ENCODE measurements at places on chromosomes 12 and 14.

DNA sequence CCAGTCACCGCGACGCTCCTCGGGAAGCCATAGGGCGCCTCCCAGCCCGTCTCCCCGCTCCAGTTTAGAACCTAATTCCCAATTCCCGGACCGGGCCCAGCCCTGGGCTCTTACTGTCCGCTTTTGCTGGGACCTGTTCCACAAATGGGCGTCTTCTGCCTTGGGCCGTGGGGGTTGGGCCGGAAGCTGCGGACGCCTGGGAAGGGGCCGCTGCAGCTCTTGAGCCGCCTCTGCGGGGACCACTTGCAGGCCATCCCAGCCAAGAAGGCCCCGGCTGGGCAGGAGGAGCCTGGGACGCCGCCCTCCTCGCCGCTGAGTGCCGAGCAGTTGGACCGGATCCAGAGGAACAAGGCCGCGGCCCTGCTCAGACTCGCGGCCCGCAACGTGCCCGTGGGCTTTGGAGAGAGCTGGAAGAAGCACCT is 797 bp downstream of the UNG start:
- DNase-seq = no peak

DNA sequence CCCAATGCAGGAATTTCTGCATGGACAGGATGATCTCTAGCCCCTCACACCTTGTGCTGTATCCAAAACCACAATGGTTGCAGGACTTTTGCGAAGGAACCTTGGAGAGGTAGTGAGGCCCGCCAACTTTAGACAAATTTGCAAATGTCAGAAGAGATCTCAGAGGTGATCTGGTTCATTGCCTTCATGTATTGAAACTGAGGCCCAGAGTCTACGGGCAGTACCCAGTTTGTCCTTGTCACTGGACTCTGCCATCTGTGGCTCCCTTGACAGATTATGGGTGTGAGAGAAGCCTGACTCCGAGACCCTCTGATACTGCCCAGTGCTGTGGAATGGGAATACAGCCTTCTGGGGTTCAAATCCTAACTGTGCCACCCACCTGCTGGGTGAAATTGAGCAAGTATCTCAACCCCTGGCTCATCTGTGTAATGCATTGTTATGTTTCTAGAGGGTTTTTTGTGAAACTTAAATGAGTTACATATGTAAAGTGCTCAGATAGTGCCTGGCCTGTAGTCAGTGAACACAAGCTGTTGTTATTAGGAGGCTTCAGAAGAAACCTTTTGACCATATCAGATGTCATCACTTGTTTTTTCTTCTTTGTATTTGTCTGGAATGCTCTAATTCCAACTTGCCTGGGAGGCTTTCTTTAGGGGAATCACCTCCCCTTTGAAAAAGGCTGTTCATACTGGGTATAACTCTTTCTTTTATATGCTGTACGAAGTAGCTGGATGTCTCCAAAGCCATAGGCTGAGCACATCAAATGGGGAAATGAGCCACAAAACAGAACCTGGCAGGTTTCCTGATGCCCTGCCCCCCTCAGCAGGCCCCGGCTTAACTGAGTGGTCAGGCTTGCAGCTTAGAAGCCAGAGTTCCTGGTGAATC is 71.4 kb upstream of the SRSF5 start:
- DNase-seq = no peak

GRCh38 chr14:90056826-90057225 is 5.0 kb upstream of the KCNK13 start:
- DNase-seq = no peak

DNA sequence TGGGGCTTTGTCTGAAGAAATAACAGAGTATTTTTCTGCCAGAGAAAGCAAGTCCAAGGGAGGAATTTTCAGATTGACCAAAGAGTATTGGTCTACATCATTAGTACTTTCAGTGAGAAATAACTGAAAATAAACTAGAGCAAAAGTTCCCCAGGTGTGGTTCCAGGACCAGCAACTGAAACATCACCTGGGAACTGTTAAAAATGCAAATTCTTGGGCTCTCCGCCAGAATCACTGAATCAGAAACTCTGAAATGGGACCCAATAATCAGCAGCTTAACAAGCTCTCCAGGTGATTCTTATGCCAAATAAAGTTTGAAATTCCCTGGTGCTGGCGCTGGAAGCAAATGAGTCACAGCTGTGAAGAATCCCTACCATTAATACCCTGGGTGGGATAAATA is 52.1 kb downstream of the EIF2S3B start:
- DNase-seq = no peak

DNA sequence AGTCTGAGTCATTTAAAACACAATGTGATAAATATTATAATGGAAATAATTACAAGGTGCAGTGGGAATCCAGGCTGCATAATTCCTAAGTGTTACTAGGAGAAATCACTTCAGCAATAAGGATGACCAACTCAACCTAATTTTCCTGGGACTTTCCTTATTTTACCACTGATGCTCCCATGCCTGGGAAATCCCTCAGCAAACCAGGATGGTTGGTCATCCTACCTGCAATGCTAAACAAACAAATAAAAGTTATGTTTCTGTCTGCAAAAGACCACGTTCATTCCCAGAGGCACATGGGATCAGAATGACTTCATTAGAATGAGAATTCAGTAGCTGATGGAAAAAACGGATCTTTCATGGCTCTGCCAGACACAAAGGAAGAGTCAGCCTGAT is 130.8 kb upstream of the RAP1B start:
- no peak for DNase-seq

DNA sequence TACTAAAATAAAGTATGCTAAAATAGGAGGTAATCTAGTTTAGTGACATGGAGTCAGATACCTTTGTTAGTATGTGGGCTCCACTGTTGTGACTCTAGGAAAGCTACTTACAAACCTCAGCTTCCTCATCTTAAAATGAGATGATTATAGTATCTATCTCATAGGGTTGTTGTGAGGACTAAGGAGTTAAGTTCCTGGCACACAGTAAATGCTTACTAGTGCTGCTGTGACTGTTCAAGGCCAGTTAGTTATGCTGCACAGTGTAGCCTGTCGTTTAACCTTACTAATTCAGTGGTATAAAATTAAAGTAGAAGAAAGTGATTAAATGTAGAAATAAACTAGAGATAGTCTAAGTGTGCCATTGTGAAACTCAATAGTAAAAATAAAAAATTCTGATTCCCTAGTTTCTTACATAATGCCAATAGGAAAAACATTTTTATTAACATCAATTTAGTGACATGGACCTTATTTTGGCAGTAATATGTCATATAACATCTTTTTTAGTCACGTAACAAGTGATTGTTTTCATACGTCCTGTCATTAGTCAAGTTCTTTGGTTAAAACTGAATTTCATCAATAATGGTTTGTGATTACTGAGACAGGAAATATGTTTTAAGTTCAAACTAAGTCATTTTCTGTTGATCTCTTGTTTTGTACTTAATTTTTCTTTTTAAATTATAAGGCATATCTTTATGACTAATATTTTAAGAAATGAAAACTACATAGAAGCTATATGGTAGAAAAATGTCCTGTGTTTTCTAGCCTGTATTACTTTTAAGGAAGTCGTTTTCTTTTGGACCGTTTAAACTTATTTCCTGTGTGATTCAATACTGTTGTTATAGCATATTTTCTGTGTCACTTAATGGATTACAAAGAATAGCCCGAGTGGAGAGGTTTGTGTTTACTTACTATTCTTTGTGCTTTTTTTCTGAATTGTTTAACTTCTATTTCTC is 74.0 kb downstream of the PCNX1 start:
- no peak for DNase-seq

DNA sequence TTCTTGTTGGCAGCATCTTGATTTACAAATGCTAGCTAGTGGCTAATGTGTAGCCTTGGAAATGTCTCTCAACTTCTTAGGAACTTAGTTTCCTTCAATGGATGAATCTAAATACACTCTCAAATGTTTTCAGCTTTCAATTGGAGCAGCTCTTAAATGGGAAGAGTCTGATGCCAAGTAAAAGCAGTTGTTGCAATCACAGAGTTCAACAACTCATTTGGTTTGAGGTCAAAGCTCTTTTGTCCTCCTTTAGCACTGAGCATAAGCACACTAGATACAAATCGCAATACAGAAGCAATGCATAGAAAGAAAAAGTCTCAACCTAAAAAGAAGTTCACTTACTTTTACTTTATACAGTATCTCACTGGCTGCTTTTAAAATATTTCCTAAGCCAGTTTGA is 986.1 kb upstream of the FLRT2 start:
- DNase-seq = no peak

DNA sequence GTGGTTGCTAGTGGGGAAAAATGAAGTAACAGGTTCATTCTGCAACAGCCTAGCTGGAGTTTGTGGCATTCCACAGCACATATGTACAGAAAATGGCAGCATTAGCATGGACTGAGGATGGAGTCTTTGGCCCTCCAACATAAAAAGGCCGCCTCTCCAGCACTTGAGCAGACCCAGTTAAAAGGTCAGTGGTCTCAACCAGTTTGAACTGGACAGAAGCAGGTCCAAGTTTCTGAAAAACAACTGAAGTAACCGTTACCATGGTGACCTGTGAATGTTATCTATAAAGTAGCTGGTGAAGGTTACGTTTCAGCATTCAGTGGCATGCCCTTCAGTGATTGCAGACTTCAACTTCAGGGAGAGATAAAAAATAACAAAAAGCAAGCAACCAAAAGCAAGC is 34.1 kb upstream of the OR10AD1 start:
- no peak for DNase-seq

GRCh38 chr12:6275928-6276887 is 34.3 kb upstream of the PLEKHG6 start:
- no peak for DNase-seq

DNA sequence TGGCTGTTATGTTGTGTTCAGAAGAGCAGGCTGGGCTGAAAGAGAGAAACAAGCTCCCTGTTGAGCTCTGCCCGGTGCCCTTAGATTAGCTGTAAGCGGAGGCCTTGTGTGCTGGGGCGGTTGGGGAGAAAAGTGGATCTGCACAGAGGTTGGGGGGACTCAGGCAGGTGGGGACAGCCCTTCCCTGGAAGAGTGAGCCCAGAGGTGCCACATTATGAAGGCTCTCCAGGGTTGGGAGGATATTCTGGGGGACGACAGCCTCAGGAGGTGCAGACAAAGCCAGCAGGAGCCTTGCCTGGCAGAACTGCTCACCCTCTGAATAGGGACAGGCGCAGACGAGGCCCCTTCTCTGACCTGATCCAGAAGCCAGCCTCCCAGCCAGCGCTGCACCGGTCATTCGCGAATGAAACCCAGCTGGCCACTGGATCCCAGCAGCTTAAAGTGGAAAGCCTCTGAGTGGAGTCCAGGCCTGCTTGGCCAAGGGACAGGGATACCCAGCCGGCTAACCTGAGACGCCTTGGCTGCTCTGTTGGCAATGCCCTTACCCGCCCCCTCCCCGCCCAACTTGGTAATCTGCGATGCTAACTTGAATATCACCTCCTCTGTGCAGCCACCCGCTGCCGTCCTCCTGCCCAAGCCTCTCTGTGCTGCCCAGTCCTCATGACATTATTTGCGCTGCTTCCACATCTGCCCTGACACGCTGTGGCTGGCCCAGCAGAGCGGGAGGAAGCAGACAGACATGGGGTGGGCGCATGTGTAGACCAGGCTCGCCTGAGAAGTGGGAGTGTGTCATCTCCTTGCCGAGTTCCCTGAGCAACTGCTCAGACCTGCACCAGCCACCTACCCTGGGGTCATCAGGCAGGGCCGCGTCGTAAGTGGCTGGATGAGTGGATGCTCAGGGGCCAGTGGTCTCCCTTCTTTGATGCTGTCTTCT is 5.6 kb downstream of the HIP1R start:
- DNase-seq = no peak

- DNase-seq = no peak
Observed at GRCh38 chr12:51714666-51715065, 123.6 kb downstream of the SCN8A start.

- no peak for DNase-seq
Observed at GRCh38 chr12:131603939-131604795, 106.7 kb upstream of the SFSWAP start.

- no peak for DNase-seq
Observed at GRCh38 chr12:26434299-26435068, 239.1 kb downstream of the SSPN start.

GRCh38 chr12:91044586-91044985 is 13.2 kb downstream of the KERA start:
- DNase-seq = no peak

DNA sequence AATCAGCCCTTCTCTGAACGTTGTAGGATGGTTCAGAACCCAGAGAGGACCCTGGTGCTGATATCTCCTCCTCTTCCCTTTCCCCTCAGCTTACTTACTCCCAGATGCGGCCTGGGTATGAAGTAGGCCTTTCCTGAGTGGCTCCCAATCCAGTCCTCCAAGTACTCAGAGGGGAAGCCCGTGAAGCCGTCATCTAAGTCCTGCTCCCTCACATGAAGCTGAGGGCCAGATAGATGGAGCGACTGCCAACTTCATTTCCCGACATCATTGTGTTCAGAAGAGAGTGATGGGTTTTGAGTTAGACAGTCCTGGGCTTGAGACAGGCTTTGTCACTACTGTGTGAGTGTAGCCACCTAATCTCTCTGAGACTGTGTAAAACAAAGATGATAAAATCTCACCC is 2.7 kb downstream of the APOLD1 start:
- DNase-seq = no peak

- no peak for DNase-seq
Observed at GRCh38 chr12:77189901-77190416, 124.6 kb upstream of the E2F7 start.

GRCh38 chr12:17344649-17345048 is 738.7 kb upstream of the LMO3 start:
- no peak for DNase-seq

GRCh38 chr12:20370014-20370386 is 1.7 kb downstream of the PDE3A start:
- no peak for DNase-seq

DNA sequence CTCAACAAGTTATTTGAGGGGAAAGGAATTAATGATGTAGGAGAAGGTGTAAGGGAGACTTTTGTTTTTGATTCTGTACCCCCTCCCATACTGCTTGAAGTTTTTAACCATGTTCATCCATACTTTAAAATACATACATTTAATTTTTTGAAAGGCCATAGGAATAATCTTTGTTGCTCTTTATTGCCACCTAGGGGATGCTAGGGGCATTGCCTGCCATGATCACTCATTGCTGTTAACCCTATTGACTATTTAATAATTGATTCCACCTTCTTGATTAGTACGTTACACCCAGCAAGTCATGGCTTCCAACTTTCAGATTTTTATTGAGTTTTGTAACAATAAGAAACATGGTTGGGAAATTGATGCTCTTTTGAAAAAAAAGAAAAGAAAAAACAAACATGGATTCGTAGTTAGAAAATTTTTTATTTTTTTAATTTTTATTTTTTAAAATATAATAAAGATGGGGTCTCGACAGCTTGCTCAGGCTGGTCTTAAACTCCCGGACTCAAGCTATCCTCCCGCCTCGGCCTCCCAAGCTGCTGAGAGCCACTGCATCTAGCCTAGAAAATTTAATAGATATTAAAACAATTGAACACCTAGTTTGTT is 8.5 kb upstream of the PRKAB1 start:
- DNase-seq = no peak

GRCh38 chr14:21476523-21476924 is 235 bp downstream of the RAB2B start:
- peak; percentile 40 for DNase-seq
